PC-3 (cell line): ENCODE measurements at places on chromosomes 16 and 17. TPM values are rescaled to one million over a fixed set of nuclear protein-coding genes. Genes with fewer than 3 reads are reported as not detected.

Gene WNT3
- 4.9 and 5.7 TPM in 2 replicates for total RNA-seq

Gene SLFN13
- 4.6 and 8.2 TPM in 2 replicates for total RNA-seq

Gene SEC14L1
- 39.8 and 50.9 TPM in 2 replicates for total RNA-seq

Gene RFNG
- total RNA-seq = 46.7 and 46.8 TPM in 2 replicates

Gene MARVELD3
- 7.4 and 14.6 TPM in 2 replicates for total RNA-seq

Gene DNASE1L2
- total RNA-seq = 1.6 and 2.7 TPM in 2 replicates

Gene TLCD2
- 0.63 and 0.77 TPM in 2 replicates for total RNA-seq

Gene DNAH3
- total RNA-seq = under 0.01 and 0.11 TPM in 2 replicates

Gene KIAA0513
- 5.5 and 7.8 TPM in 2 replicates for total RNA-seq

DNA sequence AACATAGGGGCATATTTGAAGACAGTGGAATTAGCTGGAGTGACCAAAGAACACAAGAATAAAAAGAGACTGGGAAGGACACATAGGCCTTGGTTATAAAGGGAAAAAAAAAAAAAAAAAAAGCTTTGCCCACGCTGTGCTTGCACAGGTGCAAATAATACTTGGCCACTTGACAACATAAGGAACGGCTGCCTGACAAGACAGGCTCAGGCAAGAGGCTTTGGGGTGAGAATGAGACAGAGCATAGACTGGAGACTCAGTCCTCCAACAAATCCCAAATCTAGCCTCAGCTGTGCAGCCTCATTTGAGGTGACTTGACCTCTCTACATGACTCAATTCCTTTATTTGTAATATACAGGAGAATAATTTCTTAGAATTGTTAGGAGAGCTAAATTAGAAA, 332.8 kb upstream of the DYNLRB2 start:
- H3K4me1 ChIP-seq = no peaks in the 10 kb centered on the region
- no peak overlapping the region for H3K27ac ChIP-seq
- DNase-seq = no peak
- no peaks in the 10 kb centered on the region for H3K27me3 ChIP-seq
- H3K4me3 ChIP-seq = no peak overlapping the region
- no peaks in the 10 kb centered on the region for H3K36me3 ChIP-seq

DNA sequence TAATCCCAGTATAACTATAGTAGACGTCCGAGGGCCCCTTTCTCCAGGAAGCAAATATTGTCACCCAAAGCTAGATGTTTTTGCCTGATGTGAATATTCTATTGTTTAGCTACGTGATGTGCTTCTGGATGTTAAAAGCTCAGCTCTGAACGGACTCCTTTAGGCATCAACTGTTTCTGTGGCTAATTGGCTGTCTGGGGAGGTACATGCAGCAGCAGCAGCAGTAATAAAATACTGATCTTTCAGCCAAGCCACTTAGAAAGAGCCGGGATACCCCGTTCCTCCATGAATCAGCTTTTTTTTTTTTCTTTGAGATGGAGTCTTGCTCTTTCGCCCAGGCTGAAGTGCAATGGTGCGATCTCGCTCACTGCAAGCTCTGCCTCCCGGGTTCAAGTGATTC, 43.0 kb downstream of the TRARG1 start:
- no peak for DNase-seq
- no peaks in the 10 kb centered on the region for H3K36me3 ChIP-seq
- H3K27me3 ChIP-seq = no peaks in the 10 kb centered on the region
- no peak overlapping the region for H3K4me3 ChIP-seq
- no peak overlapping the region for H3K27ac ChIP-seq

GRCh38 chr16:86826941-86827340, 248.6 kb downstream of the FOXL1 start:
- no peak overlapping the region for H3K4me3 ChIP-seq
- H3K27ac ChIP-seq = no peak overlapping the region
- H3K36me3 ChIP-seq = no peaks in the 10 kb centered on the region
- H3K4me1 ChIP-seq = peaks cover 50% of the 10 kb centered on the region

DNA sequence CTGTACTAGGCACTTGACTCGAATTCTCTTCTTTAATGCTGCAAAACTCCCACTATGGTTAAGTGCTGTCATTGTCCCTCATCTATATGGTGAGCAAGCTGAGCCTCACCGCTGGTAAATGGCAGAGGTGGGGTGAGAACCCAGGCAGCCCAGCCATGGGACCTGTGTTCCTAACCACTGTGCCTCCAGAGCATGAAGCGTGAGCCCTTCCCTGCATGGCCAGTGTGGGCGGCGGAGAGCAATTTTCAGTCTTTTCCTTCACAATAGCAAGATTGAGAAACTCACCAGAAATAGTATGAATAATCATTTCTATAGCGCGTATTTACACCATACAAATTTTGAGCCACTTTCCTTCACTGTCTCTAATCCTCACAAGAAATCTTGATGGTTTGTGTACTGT, 9.2 kb downstream of the BFAR start:
- H3K36me3 ChIP-seq = peaks cover 11% of the 10 kb centered on the region; the same call in 1 of the 2 replicates
- no peaks in the 10 kb centered on the region for H3K27me3 ChIP-seq

GRCh38 chr17:51611585-51611984, 351.2 kb downstream of the UTP18 start:
- H3K27me3 ChIP-seq = peaks cover 21% of the 10 kb centered on the region; the same call in 1 of the 2 replicates
- no peak overlapping the region for H3K4me3 ChIP-seq
- no peak for DNase-seq
- no peaks in the 10 kb centered on the region for H3K36me3 ChIP-seq

GRCh38 chr16:81716478-81717225, 62.4 kb upstream of the PLCG2 start:
- DNase-seq = no peak
- no peaks in the 10 kb centered on the region for H3K36me3 ChIP-seq
- no peak overlapping the region for H3K4me3 ChIP-seq
- peaks cover 5% of the 10 kb centered on the region for H3K4me1 ChIP-seq
- no peaks in the 10 kb centered on the region for H3K27me3 ChIP-seq

- no peaks in the 10 kb centered on the region for H3K27me3 ChIP-seq
- no peak overlapping the region for H3K27ac ChIP-seq
- H3K4me1 ChIP-seq = peaks cover 22% of the 10 kb centered on the region
- H3K4me3 ChIP-seq = no peak overlapping the region
Measured at GRCh38 chr16:85641776-85642176, 28.7 kb downstream of the GSE1 start.

DNA sequence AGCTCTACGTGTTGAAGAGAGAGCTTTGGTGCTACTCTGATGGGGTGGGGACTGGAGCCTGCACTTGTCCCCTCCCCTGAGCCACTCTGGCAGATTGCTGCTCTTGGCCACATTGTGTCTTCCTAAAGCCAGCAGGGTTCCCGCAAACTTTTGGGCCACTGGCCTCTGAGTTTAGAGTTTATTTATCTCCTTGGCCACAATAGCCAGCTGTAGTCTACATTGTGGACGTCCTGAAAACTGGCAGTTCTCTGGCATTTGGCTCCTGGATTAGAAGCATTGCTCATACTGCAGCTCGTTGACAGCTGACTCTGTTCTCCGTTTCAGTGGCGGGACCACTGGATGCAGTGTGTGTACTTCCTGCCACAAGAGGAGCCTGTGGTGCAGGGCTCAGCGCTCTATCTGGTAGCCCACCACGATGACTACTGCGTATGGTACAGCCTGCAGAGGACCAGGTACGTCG, 34.6 kb downstream of the PRMT7 start:
- H3K4me3 ChIP-seq = no peak overlapping the region
- no peaks in the 10 kb centered on the region for H3K4me1 ChIP-seq
- no peak for DNase-seq
- H3K36me3 ChIP-seq = no peaks in the 10 kb centered on the region; the same call in 1 of the 2 replicates

DNA sequence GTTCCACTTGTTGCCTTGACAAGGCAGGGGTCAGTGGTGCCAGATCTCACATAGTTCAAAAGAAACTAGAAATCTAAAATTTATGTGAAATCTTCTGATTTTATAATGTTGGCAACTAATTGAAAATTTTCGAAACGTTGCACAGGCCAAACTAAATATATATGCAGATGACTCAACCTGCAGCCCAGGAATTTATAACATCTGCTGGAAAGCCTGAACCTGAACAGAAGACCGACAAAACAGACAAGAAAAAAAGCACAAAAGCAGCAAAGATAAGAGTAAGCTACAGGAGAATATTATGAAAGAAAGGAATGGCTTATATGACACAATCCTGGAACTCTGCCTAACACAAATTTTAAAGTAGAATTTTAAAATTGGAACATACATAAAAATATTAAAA, 207.6 kb downstream of the CEP112 start:
- H3K4me1 ChIP-seq = 0 out of 2 replicates have a peak, but pooled peaks cover 4% of the 10 kb centered on the region
- DNase-seq = no peak
- no peaks in the 10 kb centered on the region for H3K36me3 ChIP-seq

- no peaks in the 10 kb centered on the region for H3K36me3 ChIP-seq
- DNase-seq = no peak
- no peak overlapping the region for H3K27ac ChIP-seq
- 0 out of 2 replicates have a peak, but pooled peaks cover 3% of the 10 kb centered on the region for H3K4me1 ChIP-seq
- H3K27me3 ChIP-seq = no peaks in the 10 kb centered on the region
- no peak overlapping the region for H3K4me3 ChIP-seq
Measured at GRCh38 chr17:60910415-60910814, 232.8 kb downstream of the BCAS3 start.
